GM19239 (cell line): ENCODE measurements at places on chromosomes 1 and 21.

DNA sequence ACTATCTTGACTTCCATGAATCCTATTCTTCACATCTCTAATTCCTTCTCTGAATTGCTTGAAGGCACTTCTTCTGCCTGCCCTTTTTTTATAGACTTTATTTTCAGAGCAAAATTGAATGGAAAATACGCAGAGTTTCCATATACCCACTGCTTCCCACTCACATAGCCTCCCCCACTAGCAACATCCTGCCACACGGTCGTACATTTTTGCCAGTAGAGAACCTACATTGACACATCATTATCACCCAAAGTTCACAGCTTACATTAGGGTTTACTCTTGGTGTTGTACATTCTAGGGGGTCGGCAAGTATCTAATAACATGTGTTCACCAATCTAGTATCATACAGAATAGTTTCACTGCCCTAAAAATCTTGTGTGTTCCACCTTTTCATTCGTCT lies 12.3 kb downstream of the EEIG2 start:
- DNase-seq, result no peak

DNA sequence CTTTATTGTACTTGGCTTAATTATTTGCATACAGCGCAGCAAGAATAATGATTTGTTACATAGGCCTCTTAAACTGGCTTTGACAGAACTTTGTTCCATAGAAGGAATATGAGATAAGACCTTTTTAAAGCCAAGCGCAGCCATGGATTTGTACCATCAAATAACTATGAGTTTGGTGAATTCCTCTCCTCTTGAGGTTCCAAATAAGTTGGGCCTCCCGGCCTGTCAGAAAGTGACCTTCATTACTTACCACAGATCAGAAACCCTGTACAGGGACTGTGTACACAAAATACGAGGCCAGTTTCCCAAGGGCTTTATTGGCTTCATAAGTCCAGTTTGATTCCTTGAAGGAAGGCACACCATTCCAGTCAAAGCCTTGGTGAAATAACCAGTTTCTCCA lies 21.8 kb upstream of the HSD3B1 start:
- DNase-seq, result no peak

DNA sequence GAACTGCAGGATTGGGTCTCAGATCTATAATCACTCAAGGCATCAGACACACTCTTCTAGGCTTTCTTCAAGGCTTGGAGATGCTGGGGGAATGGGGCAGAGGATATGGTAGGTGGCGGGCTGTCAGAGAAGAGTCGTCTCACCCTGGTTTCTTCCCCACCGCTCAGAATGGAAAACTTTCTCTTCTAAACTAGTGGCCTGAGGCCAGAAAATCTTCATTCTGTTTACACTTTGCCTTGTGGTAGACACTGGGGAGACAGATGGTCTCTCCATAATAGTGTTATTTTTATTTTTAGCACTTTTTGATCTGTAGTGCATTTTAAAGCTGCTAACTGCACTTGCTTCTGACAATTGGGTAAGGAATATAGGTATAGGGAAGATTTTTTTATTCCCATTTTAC lies 2.6 kb downstream of the PRELP start:
- no peak for DNase-seq

- no peak for DNase-seq
Measured at GRCh38 chr1:170853867-170854266, 81.5 kb upstream of the MROH9 start.

GRCh38 chr1:245475961-245476516 lies 321.3 kb downstream of the KIF26B start:
- no peak for DNase-seq

DNA sequence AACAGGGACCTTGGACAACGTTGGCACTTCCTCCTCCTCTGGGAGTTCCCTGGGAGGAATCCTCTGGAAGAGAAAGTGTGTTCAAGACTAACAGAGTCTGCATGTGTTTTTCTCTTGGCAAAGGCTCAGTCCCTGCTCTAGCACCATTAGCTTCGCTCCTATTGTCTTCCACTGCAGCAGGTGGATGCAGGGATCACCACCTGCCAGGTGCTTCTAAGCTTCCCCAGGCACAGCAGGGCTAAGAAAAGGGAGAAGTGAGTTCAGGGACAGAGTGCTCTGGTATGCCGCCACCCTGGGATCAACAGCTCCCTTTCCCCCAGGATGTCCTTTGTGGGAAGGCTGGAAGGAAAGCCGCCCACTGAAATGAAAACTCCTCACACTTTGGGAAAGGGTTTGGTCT lies 43.9 kb upstream of the IL20 start:
- DNase-seq, result no peak

DNA sequence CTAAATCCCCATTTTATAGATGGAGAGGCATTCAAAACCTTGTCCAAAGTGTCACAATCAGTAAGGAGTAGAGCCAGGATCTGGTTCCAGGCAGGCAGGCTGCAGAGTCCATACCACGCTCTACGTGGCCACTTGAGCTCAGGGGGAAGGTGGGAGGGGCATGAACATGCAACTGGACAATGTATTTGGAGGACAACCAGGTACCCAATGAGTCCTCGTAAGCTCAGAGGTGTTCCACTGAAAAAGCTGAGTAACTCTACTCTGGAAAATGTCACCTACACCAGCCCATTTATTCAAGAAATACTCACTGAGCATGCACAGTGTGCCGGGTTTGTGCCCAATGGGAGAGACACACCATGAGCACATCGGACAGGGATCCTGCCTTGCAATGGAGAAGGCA lies 11.2 kb upstream of the GUCA2B start:
- DNase-seq, result no peak

DNA sequence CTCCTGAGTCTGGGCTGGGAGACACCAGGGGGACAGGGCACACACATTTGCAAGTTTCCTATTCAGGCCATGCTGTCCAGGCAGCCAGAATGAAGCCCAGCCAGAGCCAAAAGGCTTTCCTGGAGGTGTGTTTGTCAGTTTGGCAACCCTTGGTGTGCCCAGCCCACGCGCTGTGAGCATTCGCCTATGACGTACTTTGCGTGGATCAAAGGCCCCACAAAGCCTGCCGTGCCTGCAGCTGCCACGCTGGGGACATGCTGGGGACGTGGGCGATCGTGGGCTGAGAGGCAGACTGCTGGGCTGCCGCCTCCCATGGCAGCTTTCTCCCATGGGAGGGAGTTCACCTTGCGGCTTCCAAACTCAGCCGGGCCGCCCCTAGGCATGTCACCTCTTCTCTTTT lies 57.5 kb downstream of the CD247 start:
- DNase-seq, result no peak

DNA sequence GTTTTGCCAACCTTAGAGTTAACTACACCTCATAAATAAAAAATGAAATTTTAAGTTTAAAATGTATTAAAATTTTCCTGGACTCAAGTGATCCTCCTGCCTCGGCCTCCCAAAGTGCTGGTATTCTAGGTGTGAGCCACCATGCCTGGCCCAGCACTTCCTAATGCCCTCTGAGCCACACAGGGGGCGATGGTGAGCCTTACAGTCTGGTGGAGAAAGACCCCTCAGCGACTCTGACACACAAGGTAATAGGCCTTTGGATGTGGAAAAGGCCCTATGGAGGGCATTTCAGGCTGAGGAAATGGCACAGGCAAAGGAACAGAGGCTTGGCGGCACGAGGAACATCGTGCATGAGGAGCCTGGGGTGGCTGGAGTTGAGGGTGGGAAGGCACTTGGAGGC lies 6.7 kb downstream of the CITED4 start:
- DNase-seq, result no peak

DNA sequence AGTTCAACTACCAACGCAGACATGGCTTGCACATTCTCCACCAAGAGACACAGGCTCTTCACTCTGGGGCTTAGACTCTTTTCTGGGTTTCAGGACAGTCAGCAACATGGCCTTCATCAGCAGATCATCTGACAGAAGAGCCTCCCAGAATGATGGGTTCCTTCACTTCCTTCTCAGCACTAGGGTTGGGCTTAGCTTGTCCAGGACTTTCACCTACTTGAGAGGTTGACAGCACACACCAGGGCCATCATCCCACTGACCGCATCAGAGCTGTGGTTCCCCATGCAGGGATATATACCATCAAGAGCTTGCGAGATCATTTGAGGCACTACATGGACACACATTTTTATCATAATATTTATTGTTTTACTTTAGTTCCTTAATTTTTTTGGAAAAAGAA lies 10.4 kb upstream of the NCF2 start:
- no peak for DNase-seq

- DNase-seq, result no peak
Measured at GRCh38 chr1:186653312-186653711, 26.9 kb downstream of the PTGS2 start.

DNA sequence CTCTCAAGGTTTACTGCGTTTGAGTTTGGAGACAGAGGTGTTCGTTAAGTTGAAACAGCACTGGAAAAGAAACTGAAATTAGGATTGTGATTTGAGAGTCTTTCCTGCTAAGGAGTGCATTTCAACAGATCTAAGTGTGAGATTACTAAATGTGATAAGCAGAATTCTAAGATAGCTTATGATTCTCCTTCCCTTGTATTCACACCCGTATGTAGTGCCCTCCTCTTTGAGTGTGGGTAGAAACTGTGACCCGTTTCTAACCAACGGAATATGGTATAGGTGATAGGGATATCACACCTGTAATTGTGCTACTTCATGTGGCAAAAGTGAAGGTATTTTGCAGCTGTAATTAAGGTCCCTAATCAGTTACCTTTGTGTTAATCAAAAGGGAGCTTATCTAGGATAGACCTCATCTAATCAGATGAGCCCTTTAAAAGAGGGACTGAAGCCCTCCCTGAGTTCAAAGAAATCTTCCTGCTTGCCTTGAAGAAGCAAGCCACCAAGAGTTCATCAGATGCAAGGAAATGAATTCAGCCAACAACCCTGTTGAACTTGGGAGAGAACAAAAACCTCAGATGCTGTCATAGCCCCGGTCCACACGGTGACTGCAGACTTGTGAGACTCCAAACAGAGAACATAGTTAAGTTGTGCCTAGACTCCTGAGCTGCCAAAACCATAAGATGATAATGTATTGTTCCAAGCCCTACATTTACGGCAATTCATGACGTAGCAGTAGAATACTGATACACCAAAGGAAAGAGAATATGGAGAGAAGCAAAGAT lies 12.6 kb upstream of the IL12RB2 start:
- no peak for DNase-seq

DNA sequence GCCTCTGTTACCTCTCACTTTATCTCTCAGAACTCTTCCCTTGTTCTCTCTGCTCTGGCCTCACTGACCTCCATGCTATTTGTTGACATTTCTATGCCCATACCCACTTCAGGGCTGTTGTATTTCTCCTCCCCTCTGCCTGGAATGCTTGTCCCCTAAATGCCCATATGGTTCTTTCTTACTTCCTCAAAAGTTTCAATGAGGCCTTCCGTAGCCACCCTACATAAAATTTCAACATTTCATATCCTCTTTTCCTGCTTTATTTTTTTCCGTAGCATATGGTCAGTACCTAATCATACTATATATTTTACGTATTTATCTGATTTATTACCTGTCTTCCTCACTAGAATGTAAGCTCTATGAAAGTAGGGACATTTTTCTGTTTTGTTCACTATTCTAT lies 47.1 kb upstream of the ZYG11A start:
- no peak for DNase-seq

GRCh38 chr1:94535095-94535494 lies 6.5 kb downstream of the F3 start:
- no peak for DNase-seq

GRCh38 chr1:221469476-221469875 lies 272.4 kb downstream of the DUSP10 start:
- no peak for DNase-seq
